Left kidney (tissue), 8 donors: ENCODE measurements at places on chromosomes 6 and 20. TPM values are rescaled to one million over a fixed set of nuclear protein-coding genes. Genes with fewer than 3 reads are reported as not detected.

GRCh38 chr6:6696867-6697531, 108.5 kb downstream of the LY86 start:
- peak; percentile 81 for DNase-seq

- no peak for DNase-seq
Observed at GRCh38 chr20:26208296-26209091, 511.8 kb upstream of the ZNF337 start.

ZNF337 gene
- 39.1 TPM for polyA plus RNA-seq

PTCRA gene
- polyA plus RNA-seq: not detected

DNA sequence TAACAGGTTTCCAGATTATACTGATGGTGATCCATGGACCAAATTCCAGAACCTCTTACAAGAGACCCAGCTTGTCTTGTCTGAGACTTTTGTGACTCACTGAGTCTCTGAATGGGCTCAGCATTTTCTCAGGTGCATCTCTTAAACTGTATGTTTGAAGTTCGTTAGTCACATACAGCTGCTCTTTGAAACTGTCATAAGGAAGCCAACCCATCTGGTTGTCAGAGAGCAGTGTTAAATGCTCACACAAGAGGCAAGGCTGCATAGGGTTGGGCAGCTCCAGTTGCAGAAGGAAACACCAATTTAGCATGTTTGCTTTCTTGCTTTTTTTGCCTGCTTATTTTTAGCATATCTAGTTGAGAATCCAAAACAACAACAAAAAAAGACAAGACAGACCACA, 47.1 kb downstream of the TRIM27 start:
- DNase-seq: no peak
